Occipital lobe (tissue), 3 donors: ENCODE measurements at places on chromosomes 1 and 21.

DNA sequence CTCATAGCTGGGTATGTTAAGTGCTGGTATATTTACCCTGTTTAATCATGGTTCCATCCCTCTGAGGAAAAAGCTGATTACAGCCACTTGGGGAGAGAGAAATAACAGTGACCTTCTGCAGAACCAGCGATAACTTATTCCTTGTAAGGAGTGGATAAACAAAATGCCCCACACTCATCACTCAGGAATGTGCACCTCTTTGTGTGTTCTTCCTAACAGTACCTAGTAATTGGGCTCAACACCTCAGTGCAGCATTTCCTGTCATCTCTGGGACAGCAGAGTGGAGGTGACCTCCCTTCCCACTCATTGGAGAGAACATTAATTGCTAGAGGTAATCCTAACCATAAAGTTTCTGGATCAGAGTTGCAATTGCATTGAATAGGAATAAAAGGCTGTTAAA lies 112.5 kb upstream of the F3 start:
- DNase-seq, result no peak

- no peak for DNase-seq
These were observed 168.1 kb upstream of the CHRM3 start for GRCh38 chr1:239218301-239218700.

- no peak for DNase-seq
These were observed 264.6 kb downstream of the HHIPL2 start for GRCh38 chr1:222283147-222283768.

DNA sequence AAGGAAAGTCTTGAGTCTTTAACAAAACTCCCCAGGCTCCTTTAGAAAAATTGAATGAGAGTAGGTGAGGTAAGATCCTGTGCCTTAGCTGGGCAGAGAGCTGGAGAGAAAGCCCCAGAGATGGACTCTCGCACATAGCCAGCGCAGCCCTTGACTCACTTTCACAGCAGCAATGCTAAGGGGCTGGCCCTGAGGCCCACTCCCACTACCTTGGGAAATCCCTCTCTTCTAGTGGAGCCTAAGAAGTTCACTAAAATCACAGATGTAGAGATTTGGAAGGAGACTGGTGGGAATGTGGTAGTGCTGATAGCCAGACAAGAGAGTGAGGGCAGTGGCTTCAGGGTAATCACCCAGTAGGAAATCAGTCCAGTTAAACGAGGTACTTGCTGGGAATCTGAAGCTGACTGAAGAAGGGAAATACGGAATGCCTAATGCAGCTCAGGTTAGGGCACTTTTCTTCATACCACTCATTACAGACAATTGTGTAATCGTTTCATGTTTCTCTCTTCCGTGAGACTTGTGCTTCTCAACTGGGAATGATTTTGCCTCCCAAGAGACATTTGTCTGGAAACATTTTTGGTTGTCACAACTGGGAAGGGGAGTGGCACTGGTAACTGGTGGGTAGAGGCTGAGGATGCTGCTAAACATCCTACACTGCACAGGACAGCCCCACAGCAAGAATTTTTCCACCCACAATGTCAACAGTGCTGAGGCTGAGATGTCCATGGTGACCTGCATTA lies 42.4 kb upstream of the LRRC8C start:
- no peak for DNase-seq

DNA sequence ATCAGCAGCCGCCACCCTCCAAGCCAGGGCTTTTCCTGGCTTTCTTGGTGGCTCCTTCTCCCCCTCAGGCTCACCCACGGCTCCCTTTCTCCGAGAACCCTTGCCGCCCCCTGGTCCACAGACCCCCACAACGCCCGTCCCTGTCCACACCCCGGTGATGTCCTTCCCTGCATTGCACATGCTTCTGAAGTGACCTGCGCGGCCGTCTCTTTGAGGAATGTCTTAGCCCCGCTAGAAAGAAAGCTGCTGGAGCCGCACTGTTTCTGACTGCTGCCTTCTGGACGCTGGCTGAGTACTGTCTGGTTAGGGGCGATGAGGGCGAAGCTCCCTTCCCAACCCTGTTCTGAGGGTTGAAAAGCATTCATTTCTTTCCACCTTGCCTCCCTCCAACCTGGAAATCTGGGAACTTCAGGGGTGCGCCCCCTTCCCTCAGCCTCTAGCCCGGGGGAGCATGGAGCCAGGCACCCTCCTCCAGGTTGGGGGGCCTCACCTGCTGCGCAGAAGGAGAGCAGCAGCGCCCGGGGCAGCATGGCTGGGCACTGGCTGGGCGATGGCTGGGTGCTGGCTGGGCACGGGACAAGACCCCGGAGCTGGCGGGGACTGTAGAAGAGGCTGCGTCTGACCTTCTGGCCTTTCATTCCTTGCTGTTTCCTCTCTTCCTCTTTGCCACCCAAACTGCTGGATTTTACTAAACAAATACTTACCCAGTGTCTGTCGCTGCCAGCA lies at the start of gene CLEC20A:
TSS of gene CLEC20A (minus strand) at position 555 of the 726 bp plus-strand sequence. CDS start at position 530, 25 bp downstream.
- DNase-seq, result no peak

- DNase-seq, result no peak
These were observed 608.3 kb upstream of the ZP4 start for GRCh38 chr1:238499021-238499420.

DNA sequence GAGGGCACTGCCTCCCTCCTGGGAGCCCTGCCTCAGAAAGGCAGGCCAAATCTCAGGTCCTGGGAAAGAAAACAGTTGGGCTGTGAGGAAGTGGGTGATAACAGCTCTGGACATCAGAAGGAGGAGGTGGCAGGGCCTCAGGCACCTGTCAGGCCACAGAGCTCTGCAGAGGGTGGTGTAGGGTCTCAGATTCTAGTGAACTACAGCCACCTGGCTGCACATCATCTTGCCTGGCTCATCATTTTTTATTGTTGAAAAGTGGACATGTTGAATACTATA lies 15.3 kb upstream of the ZNF678 start:
- DNase-seq, result no peak

DNA sequence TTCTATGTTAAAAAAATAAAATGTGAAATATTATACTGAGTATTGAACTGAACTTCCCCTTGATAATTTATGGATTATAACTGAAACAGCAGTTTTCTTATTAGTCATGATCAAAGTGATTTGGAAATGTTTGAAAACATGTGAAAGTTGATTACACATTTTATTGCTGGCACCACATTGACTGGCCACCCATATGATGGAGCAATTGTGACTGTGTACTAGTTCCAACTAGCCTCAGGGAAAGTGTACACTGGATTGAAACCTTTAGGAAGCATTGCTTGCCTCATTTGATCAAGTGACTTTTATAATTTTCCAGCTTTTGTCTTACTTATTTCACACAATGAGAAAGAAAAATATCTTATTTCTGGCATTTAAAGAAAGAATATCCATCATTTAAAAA lies 128.0 kb upstream of the ADGRL2 start:
- DNase-seq, result no peak

- no peak for DNase-seq
These were observed 35.7 kb downstream of the NEK2 start for GRCh38 chr1:211639475-211640300.

DNA sequence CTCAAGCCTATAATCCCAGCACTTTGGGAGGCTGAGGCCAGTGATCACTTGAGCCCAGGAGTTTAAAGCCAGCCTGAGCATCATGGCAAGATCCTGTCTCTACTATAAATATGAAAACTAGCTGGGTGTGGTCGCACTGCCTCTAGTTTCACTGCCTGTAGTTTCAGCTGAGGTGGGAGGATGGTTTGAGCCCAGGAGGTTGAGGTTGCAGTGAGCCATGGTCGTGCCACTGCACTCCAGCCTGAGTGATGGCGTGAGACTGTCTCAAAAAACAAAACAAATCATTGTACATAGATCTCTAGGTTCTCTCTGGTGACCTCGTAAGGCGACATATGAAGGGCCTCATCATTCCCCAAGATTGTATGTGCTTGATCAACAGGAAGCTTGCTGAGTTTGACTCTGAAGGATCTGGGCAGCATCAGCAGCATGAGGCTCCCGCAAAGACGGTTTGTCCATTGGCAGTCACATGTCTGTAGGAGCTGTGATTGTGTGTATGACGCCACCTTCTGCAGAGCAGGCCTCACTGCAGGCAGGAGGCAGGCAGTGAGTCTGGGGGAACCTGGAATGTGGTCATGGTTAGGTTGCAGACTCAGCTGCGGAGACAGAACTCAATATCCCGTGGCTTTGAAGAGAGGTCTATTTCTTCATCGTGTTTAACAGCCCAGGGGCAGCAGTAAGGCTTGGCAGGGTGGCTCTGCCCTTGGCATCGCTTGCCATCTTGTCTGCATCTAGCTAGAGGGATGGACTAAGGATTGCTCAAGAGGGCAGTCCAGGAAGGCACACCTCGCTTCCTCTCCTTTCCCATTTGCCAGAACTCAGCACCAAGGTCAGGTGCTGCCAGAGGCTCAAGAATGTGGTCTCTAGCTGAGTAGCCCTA lies 14.0 kb downstream of the ATP5PO start:
- DNase-seq, result no peak

- no peak for DNase-seq
These were observed 1128.7 kb downstream of the AMY1C start for GRCh38 chr1:104878203-104878909.

- DNase-seq, result no peak
These were observed 23.7 kb downstream of the RNF187 start for GRCh38 chr1:228510803-228511413.

DNA sequence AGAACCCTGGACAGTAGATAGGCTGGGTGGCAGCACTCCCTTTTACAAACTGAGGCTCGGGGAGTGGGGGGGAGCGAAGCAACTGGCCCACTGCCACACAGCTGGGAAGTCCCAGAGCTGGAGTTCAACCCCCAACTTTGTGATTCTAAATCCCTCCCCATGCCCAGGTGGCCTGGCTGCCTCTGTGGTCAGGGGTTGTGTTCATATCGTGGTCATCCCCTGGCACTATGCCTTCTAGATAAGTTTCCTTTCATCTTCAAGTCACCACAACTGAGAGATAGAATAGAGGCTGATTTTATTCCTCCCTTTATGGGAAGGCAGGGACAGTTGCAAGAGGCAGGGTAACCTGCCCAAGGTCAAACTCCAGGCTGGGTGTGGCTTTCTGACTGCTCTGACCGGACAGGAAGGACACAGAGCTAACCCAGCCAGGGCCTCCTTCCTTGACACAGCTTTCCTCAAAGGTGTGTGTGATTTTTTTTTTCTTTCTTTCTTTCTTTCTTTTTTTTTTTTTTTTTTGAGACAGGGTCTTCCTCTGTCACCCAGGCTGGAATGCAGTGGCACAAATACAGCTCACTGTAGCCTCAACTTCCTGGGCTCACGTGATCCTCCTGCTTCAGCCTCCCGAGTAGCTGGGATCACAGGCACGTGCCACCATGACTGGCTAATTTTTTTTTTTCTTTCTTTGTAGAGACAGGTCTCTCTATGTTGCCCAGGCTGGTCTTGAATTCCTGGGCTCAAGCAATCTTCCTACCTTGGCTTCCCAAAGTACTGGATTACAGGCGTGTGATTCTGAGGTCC lies 18.4 kb upstream of the TNFRSF1B start:
- DNase-seq, result no peak

- DNase-seq, result peak; percentile 66
These were observed 100.9 kb downstream of the DDX20 start for GRCh38 chr1:111856411-111857185.

- DNase-seq, result no peak
These were observed 2.6 kb downstream of the TAGLN2 start for GRCh38 chr1:159922511-159923202.

DNA sequence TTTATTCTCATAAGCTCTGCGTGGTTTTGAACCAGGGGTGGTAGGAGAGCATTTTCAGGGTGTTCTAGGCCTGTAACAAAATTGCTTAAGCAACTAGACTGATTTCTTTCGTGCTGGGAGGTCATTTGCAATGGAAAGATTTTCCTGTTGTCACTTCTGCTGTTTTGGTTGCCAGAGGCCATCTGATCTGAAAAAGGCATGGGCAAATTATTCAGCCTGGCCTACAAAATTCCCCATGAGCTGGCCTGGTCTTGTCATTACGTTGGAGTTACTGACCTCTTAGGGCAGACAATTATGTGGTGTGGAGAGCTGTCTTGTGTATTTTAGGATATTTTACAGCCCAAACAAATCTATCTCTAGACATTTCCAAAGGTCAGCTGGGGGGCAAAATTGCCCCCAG lies 444.4 kb upstream of the DAB1 start:
- no peak for DNase-seq

DNA sequence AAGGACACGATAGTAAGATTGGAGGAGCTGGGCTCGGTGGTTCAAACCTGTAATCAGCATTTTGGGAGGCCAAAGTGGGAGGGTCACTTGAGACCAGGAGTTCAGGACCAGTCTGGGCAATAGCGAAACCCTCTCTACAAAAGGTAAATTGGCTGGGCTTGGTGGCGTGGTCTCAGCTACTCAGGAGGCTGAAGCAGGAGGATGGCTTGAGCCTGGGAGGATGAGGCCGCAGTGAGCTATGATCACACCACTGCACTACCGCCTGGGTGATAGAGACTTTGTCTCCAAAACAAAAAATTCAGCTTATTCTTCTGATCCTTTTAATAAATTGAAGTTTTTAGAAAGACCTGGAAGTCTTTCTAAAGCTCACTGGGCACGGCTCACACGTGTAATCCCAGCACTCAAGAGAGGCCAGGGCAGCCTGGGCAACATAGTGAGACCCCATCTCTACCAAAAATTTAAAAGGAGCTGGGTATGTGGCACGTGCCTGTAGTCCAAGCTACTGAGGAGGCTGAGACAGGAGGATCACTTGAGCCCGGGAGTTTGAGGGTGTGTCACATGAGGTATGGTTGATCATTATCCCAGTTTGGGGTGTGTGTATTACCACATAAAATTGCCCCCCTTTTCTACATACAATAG lies 15.3 kb downstream of the MASP2 start:
- no peak for DNase-seq

- DNase-seq, result no peak
These were observed 6.8 kb downstream of the ETV3L start for GRCh38 chr1:157092831-157093230.

- no peak for DNase-seq
These were observed 138.0 kb upstream of the DNAH14 start for GRCh38 chr1:224791362-224791941.

DNA sequence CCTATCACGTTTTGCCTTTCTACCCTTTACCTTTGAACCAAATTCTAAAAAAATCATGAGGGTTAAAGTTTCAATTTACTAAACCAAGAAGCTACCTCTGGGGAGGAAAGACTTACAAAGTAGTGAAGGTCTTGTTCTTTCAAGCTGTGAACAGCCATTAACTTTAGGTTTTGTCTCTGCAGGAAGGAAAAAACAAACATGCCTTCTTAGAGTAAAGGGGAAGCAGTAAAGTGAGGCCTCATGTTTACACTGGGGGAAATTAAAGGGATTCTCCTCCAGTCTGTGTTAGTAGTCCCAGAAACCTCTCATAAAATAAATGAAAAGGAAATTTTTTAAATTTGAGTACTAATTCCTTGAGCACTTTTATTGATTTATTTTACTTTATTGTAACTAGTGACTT lies 780.2 kb upstream of the ADGRL2 start:
- no peak for DNase-seq
